IPS DF 6.9 (cell line): ENCODE measurements at places on chromosomes 3 and 15.

DNA sequence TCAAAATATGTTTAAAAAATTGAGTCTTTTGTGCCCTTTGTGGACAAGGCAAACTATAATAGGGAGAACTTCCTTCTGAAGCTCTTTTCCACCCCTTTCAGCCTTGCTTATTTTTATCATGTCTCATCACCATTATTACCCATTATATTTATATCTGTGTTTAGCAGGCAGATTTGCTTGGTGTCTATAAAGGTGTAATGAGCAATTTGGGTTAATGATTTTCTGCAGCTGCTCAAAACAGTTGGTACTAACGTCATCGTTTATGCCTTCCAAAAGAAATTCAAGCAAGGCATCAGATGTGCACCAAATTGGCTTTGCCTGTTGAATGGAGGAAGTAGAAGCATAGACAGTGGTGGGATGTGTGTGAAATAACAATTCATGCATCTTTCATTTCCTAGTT lies 483.7 kb upstream of the SGO1 start:
- no peak for DNase-seq
- no peaks in the 10 kb centered on the region for H3K4me1 ChIP-seq
- no peak overlapping the region for H3K4me3 ChIP-seq
- H3K27ac ChIP-seq: no peak overlapping the region
- no peaks in the 10 kb centered on the region for H3K27me3 ChIP-seq

DNA sequence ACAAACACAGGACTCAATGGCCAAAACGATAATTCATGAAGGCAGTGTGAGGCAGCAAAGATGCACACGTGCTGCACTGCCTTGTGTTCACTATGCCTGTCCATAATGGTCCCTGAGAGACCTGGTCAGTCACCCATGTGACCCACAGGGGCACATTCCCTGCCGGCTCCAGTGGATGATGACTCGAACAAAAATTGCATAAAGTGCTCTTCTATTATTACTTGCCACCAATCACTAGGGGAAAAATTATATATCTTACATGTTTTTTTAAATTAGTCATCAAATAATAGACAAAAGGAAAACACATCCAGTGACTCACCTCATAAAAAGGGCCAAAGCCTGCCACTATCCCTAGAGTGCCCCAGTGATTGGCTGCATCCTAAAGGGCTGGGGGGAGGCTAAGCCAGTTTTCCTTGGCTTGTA lies 47.5 kb downstream of the UBP1 start:
- no peak overlapping the region for H3K27ac ChIP-seq
- no peak for DNase-seq
- no peaks in the 10 kb centered on the region for H3K27me3 ChIP-seq
- H3K36me3 ChIP-seq: peaks cover 24% of the 10 kb centered on the region
- H3K4me1 ChIP-seq: no peaks in the 10 kb centered on the region

GRCh38 chr15:67140078-67140833 lies 74.9 kb downstream of the SMAD3 start:
- peaks cover 3% of the 10 kb centered on the region; the same call in 1 of the 2 replicates for H3K4me1 ChIP-seq
- no peaks in the 10 kb centered on the region for H3K27me3 ChIP-seq
- no peaks in the 10 kb centered on the region for H3K36me3 ChIP-seq
- H3K27ac ChIP-seq: no peak overlapping the region
- DNase-seq: no peak

GRCh38 chr15:91925794-91926193 lies 72.3 kb downstream of the SLCO3A1 start:
- H3K4me3 ChIP-seq: no peak overlapping the region
- DNase-seq: no peak
- no peaks in the 10 kb centered on the region for H3K36me3 ChIP-seq
- no peak overlapping the region for H3K27ac ChIP-seq
- peaks cover 5% of the 10 kb centered on the region; the same call in 1 of the 2 replicates for H3K4me1 ChIP-seq

- H3K27ac ChIP-seq: no peak overlapping the region
- H3K4me3 ChIP-seq: no peak overlapping the region
- H3K36me3 ChIP-seq: no peaks in the 10 kb centered on the region
Measured at GRCh38 chr3:171362575-171362974, 97.6 kb downstream of the TNIK start.

GRCh38 chr3:178767581-178767980 lies 231.3 kb downstream of the KCNMB2 start:
- H3K4me3 ChIP-seq: no peak overlapping the region
- no peaks in the 10 kb centered on the region for H3K27me3 ChIP-seq
- no peak for DNase-seq
- no peaks in the 10 kb centered on the region for H3K36me3 ChIP-seq
- no peak overlapping the region for H3K27ac ChIP-seq
- H3K4me1 ChIP-seq: no peaks in the 10 kb centered on the region

DNA sequence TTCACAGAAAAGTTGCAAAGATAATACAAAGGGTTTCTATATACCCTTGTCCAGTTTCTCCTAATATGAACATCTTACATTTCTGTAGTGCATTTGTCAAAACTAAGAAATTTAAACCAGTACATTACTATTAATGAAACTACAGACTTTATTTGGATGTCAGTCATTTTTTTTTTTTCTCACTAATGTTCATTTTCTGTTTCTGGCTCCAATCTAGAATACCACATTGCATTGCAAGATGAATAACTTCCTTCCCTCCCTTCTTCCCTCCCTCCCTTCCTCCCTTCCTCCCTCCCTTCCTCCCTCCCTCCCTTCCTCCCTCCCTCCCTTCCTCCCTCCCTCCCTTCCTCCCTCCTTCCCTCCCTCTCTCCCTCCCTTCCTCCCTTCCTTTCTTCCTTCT lies 509.2 kb upstream of the MCTP2 start:
- no peak overlapping the region for H3K4me3 ChIP-seq
- no peaks in the 10 kb centered on the region for H3K27me3 ChIP-seq
- H3K27ac ChIP-seq: no peak overlapping the region
- no peaks in the 10 kb centered on the region for H3K36me3 ChIP-seq

GRCh38 chr3:124786511-124787241 lies 56.4 kb downstream of the UMPS start:
- no peak overlapping the region for H3K4me3 ChIP-seq
- no peak overlapping the region for H3K27ac ChIP-seq
- no peaks in the 10 kb centered on the region; the same call in 1 of the 2 replicates for H3K27me3 ChIP-seq
- DNase-seq: no peak

- H3K27ac ChIP-seq: no peak overlapping the region
- H3K4me3 ChIP-seq: no peak overlapping the region
- DNase-seq: no peak
- H3K36me3 ChIP-seq: no peaks in the 10 kb centered on the region
- no peaks in the 10 kb centered on the region for H3K27me3 ChIP-seq
Measured at GRCh38 chr15:63344731-63345390, 36.8 kb downstream of the CA12 start.

DNA sequence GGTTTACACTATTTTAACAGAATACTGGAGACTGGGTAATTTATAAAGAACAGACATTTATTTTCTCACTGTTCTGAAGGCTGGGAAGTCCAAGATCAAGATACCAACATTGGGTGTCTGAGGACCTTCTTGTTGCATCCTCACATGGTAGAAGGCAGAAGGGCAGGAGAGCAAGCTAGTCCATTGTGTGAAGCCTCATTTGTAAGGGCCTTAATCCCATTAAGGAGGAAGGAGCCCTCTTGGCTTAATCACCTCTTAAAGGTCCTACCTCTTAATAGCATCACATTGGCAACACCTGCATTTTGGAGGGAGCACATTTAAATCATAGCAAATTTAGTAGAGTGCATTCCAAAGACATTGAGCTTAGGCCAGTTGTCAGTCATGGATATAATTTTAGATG lies 26.2 kb downstream of the UBE2Q2 start:
- peaks cover 2% of the 10 kb centered on the region; the same call in 1 of the 2 replicates for H3K4me1 ChIP-seq
- no peaks in the 10 kb centered on the region; the same call in 1 of the 2 replicates for H3K36me3 ChIP-seq
- no peaks in the 10 kb centered on the region for H3K27me3 ChIP-seq
- no peak overlapping the region for H3K4me3 ChIP-seq

DNA sequence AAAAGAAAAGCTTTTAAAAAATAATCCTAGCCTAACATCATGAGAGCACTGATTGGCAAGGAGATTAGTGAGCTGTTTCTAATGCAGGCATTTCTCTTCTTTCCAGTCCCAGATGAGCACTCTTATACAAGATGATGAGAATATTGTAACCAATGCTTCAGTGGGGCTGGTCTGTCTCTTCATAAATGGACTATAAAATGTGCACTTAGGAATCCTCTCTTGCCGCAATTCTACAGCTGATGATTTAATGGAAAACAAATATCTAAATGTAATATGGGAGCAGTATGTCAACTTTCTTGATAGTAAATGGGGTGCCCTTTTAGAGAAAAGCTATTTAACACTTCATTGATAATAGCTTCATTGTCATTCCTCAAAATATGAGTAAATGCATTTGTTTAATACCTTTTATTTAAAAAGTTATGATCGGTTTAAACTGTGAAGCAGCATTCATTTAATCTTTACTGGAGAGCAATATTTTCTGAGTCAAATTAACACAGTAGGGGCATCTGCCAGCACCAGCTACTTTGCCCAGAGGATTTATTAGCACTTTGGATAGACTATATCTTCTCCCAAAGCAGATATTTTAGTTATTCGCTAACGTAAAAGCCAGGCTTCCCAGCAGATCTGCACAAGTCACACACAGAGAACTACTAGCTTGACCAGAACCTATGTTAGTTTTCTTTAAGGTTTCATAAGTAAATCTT lies 985.9 kb downstream of the DIPK2A start:
- H3K36me3 ChIP-seq: no peaks in the 10 kb centered on the region
- H3K4me3 ChIP-seq: no peak overlapping the region
- H3K27ac ChIP-seq: no peak overlapping the region
- H3K27me3 ChIP-seq: no peaks in the 10 kb centered on the region
- H3K4me1 ChIP-seq: no peaks in the 10 kb centered on the region

GRCh38 chr15:32106401-32107381 lies 76.4 kb downstream of the CHRNA7 start:
- H3K27me3 ChIP-seq: no peaks in the 10 kb centered on the region
- no peaks in the 10 kb centered on the region for H3K4me1 ChIP-seq
- no peak overlapping the region for H3K4me3 ChIP-seq
- no peak for DNase-seq

DNA sequence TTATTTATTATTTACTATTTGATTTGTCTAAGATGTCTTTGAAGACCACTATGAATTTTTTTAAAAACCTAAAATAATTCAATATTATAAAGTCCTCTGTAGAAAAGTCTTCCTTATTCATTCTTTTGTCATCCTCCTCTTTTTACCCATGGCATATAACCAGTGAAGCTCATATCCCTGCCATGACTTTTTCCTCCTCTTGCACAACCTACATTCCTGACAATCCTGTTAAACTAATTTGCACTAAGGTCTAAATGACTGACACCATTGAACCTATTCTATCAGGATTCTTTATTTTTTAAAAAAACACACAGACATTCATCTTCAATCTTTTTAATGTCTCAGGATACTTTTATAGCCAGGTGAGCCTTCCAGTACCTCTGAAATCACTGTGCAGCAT lies 159.9 kb upstream of the SLC2A2 start:
- H3K4me3 ChIP-seq: no peak overlapping the region
- H3K36me3 ChIP-seq: no peaks in the 10 kb centered on the region
- H3K4me1 ChIP-seq: no peaks in the 10 kb centered on the region
- no peak overlapping the region for H3K27ac ChIP-seq

- H3K4me3 ChIP-seq: no peak overlapping the region
- no peak for DNase-seq
- no peaks in the 10 kb centered on the region for H3K4me1 ChIP-seq
- H3K27me3 ChIP-seq: no peaks in the 10 kb centered on the region
Measured at GRCh38 chr3:155231792-155232191, 61.7 kb downstream of the STRIT1 start.

- no peak overlapping the region for H3K4me3 ChIP-seq
- H3K27ac ChIP-seq: no peak overlapping the region
- peaks cover 2% of the 10 kb centered on the region for H3K4me1 ChIP-seq
- no peak for DNase-seq
- H3K27me3 ChIP-seq: no peaks in the 10 kb centered on the region
Measured at GRCh38 chr3:159853506-159853864, 135.2 kb upstream of the IL12A start.

DNA sequence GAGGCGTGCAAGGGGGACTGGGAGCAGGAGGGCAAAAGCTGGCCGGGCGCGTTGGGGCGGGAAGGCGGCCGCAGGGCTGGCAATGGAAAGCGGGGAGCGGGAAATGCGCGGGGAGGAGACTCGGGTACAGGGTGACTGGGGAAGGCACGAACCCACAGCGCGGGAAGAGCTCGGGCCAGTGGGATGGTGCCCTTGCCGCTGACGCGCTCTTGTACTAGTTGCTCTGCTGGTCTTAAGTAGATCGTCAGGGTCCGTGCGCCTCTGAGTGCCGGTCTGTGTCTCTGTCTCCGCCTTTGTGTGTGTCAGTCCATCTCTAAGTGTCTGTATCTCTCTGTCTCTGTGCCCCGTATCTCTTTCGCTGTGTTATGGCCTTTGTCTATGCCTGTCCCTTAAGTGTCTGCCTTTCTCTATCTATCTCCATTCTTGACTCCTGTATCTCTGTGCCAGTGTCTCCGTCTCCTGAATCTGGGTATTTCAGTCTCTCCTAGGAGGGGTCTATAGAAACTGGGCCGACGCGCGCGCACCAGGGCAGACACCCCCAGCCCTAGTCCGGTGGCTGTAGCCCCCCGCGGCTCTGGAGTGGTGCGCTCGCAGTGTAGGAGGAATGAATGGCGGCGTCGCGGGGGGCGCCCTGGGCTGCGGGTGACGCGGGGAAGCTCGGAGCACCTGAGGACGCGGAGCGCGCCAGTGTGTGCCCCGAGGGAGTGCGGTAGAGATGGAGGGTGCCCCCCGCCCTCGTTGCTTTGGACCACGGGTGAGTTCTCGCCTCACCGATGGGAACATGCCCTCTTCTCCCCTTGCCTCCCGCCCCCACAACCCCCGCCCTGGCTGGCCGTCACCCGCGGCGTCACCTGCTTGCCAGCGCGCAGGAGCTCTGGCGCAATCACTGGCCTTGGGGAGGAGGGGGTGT lies 756 bp upstream of the CAMK2N2 start:
- H3K36me3 ChIP-seq: no peaks in the 10 kb centered on the region
- 0 out of 2 replicates have a peak, but pooled peaks cover 3% of the 10 kb centered on the region for H3K4me1 ChIP-seq

DNA sequence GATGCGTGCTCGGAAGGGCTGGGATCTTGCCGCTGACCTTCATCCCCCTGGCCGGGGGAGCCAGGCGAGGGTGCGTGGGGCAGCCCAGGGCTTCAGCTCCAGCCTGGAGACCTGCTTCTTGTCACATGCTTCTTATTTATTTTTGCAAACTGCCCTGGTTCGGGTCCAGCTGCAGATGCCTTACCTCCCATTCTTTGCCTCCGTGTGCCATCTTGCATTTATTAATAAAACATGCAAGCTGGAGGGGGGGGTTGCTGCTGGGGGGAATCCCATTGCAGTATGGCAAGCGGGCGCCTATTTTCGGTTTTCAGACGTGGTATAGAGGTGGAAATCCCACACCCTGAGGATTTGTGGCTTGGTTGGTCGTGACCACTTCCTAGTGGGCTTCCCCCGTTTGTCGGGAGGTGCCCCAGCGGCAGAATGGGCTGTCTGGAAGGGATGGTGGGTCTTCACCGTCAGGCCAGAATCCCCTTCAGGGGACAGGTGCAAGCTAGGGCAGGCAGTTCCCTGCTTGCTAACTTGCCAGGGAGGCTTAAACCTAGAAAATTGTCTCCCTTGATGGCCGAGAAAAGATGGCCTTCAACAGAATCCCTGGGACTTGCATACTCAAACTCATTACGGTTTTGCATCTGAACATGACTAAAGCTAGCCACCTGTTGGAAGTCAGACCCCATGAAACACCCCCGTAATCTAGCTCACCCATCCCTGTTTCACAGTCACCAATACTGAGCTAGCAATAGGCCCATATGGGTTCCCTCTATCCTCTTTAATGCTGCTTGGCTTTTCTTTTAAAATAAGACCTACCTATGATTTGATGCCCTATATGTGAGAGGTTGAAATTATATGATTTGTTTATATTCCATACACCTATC lies 569 bp downstream of the TMEM266 start:
- no peaks in the 10 kb centered on the region for H3K36me3 ChIP-seq
- no peak for DNase-seq
- no peaks in the 10 kb centered on the region for H3K27me3 ChIP-seq
- H3K27ac ChIP-seq: no peak overlapping the region

- H3K4me1 ChIP-seq: no peaks in the 10 kb centered on the region
- DNase-seq: no peak
- H3K27me3 ChIP-seq: no peaks in the 10 kb centered on the region
- no peak overlapping the region for H3K27ac ChIP-seq
- H3K36me3 ChIP-seq: no peaks in the 10 kb centered on the region
Measured at GRCh38 chr3:80788914-80789313, 972.5 kb downstream of the GBE1 start.
